T1000 (cell line): ENCODE measurements at places on chromosomes 1 and 21.

DNA sequence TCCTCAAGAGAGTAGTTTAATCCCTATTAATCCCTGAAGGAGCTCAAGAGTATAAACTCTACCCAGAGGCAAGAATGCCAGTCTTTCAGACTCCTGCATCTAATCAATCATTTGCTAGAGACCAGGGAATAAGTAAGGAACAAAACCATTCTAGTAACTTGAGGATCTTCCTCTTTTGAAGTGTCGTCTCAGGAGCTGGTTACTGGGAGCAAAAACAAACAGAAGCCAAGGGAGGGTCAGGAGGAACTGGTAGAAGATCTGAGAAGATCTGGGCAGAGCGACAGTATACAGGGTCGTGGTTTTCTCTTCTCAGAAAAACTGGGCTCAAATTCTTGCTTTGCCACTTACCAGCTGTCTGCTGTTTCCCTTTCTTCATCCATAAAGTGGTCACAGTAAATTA, 69.3 kb downstream of the RPS6KA1 start:
- DNase-seq: no peak

DNA sequence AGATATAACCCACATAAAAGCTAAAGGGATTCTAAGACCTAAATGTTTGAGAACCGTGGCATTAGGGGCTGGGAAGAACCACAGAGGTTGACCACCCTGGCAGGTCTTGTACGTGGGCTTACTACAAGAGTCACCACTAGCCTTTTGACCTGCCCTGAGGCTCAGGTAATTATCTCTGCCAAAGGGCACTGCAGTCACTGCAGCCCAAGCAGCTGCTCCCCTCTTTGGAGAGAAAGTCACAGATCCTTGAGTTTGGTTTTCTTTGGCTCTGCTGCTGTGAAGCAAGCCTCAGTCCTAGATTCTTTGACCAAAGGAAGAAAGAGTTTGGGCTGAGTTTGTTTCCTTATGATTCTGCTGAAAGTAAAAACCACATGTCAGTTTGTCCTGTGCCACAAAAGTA, 11.6 kb downstream of the PARK7 start:
- no peak for DNase-seq

GRCh38 chr1:52917581-52917980, 4.0 kb downstream of the ECHDC2 start:
- DNase-seq: no peak

- DNase-seq: no peak
Measured at GRCh38 chr1:245201827-245202226, 47.0 kb downstream of the KIF26B start.

DNA sequence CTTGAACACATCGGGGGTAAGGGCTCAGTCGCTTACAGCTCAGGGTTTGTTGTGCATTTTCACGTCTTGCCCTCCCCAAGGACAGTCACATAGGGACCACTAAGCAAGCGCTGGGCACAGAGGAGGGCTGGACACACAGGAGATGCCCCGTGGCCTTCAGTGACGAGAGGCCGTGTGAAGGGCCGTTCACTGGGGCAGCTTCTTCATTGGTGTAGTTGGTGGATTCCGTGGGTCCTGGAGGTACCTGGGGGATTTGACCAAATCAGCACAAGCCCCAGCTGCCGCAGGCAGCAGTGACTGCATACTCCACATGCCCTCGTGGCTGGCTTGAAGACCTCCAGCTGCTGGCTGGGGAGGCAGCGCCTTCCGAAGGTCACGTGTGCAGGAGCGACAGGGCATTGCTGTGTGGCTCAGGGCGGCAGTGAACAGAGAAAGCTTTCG, 100.8 kb upstream of the C1orf174 start:
- no peak for DNase-seq

DNA sequence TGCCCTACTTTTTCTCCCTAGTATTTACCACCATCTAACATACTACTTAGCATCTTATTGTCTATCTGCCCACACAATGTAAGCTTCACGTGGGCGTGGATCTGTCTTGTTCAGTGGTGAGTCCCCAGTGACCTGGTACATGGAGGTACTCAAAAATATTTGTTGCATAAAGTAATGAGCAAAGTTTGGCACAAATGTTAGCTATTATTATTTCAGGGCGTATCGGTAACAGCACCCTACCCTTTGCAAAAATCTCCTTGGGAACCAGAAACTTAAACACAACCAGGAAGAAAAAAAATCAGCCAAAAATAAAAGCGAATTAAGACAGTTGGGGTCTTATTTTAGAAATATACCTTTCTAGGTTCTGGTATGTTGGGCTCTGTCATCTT, 454 bp upstream of the NENF start:
- no peak for DNase-seq

DNA sequence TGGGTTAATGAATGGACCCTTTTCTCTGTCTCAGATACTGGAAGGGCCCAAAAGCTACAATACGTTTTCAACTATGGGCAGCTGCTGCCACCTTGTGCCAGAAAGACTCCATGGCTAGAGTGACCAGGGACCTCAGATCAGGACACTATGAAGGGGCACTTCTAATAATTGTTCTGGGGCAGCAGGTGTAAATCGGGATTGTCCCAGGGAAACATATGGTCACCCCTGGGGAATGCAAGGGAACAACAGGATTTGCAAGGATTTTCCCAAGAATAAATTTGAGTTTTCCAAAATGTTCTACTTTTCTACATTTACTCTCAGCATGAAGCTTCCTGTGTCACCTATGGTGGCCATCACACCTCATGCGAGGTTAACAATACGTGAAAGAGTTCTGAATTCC, 12.0 kb upstream of the FCAMR start:
- no peak for DNase-seq

- DNase-seq: no peak
Measured at GRCh38 chr1:203057911-203058675, 27.7 kb downstream of the MYOG start.

GRCh38 chr21:28311411-28312190, 681.1 kb downstream of the LTN1 start:
- no peak for DNase-seq

DNA sequence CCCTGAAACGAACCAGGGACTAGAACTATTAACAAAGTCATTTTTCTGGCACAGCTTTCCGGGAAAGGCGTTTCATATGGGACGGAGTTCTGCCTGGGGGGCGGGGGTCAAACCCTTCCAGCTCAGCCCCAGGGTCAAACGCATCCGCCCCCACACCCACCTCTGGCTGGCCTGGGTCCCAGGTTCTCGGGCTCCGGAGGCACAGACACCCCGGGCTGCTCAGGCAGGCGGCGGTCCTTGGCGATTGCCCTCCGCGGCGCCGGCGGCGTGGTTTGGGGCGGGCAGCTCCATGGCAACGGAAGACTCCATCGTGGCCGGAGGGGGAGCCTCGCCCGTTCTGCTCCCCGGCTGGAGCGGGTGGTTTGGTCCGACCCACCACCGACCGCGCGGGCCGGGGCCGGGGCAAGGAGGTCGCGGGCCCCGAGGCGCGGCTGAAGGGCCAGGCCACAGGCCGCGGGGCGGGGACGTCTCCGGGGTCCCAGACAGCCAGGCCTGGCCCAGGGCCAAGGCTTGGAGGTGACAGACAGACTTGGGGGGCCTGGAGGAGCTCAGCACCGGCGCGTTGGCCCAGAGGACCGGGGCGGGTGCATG, at the start of gene CFAP74:
Gene CFAP74 (minus strand): TSS at position 246 of the 591 bp plus-strand sequence. CDS start 12,830 bp downstream, outside the sequence.
- DNase-seq: no peak

- no peak for DNase-seq
Measured at GRCh38 chr1:66505671-66506392, 28.1 kb upstream of the SGIP1 start.

- no peak for DNase-seq
Measured at GRCh38 chr1:175555266-175555665, 188.1 kb downstream of the TNR start.

GRCh38 chr1:179589509-179589908, 2.1 kb upstream of the TDRD5 start:
- DNase-seq: no peak

- no peak for DNase-seq
Measured at GRCh38 chr1:226220473-226221189, 2.8 kb upstream of the MIXL1 start.

- no peak for DNase-seq
Measured at GRCh38 chr1:91765293-91765692, 120.7 kb downstream of the TGFBR3 start.

DNA sequence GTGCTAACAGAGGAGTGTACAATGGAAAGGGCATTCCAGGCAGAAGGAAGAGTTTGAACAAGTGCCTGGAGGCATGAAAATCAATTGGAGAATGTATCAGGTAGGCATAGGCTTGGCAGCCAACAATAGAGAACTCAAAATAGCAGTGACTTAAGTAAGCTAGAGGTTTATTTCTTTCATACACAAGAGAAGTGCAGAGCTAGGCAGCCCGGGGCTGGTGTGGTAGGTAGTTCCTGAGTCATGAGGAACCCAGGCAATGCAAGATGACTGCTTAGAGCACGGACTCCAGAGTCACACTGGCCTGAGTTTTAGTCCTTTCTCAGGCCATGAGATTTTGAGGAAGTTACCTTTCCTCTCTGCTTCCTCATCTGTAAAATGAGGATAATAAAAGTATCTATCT, 74.8 kb upstream of the LRRN2 start:
- no peak for DNase-seq

GRCh38 chr1:59514061-59514909, 217.4 kb downstream of the FGGY start:
- DNase-seq: no peak

- DNase-seq: peak; percentile 76
Measured at GRCh38 chr1:58592522-58593134, 15.6 kb upstream of the TACSTD2 start.

- DNase-seq: no peak
Measured at GRCh38 chr1:169120066-169120465, 13.6 kb downstream of the ATP1B1 start.

- peak; percentile 57 for DNase-seq
Measured at GRCh38 chr1:7646981-7647901, 123.9 kb upstream of the VAMP3 start.

GRCh38 chr1:169739980-169740379, 6.1 kb upstream of the SELE start:
- DNase-seq: no peak

DNA sequence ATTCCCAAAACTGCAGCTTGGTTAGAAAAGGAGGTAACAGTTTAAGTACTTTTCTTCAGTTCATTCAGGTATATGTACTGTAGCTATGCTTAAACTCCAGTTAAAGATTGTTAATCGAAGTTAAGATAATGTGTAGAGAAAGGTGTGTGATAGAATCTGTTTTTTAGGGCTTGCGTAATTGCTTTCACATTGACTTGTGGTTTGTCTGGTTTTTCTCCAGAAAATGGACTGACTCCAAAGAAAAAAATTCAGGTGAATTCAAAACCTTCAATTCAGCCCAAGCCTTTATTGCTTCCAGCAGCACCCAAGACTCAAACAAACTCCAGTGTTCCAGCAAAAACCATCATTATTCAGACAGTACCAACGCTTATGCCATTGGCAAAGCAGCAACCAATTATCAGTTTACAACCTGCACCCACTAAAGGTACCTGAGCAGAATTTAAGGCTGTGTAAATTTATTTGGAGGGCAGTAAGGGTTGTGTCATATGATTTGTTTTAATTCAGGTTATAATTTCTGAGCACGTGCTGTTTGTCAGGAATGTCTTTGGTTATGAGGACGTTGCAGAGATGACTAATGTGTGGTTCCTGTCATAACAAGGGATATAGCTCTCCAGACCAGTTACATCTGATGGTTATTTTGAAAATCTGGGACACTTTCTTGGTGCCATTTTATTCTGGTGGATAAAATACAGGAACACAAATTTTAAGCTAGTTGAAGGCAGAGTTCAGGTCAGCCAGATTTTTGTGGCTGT, 26.0 kb downstream of the ATF6 start:
- DNase-seq: no peak

DNA sequence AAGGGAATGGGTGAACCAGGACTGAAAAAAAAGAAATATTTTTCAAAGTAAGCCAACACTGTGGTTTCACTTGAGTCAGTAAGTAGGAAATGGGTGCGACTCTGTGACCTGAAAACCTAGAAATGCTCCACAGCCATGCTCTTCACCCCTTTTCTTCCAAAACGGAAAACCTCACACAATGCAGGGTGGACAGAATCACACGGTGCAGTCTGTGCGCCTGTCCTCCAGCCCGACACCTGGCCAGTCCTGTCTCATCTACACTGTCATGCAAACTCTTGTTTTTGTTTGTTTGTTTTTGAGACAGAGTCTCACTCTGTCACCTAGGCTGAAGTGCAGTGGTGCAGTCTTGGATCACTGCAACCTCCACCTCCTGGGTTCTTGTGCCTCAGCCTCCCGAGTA, 53.3 kb downstream of the B3GALT5 start:
- DNase-seq: no peak

DNA sequence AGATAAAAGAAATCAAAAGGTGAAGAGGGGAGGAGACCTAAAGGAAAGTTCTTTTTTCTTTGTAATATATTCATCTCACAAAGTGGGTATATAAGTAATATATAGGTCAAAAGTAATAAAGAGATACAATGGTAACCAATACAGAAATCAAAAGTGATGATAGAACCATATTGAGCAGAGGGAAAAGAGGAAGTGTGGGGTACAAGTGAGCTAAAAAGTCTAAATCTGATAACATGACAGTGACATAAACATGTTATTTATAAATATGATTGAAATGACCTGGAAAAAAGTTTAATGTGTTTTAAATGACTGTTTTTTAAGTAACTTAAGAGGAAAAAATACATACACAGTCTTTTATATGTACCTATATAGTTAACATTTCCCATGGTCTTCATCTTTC, 70.5 kb downstream of the MRPL39 start:
- DNase-seq: no peak

GRCh38 chr1:174892016-174892415, 107.7 kb upstream of the CACYBP start:
- DNase-seq: no peak

GRCh38 chr1:94541246-94542087, at the start of gene F3:
Gene F3, minus strand, starts transcription at chr1:94541759. Its CDS starts 123 bp downstream, at chr1:94541636.
- DNase-seq: peak; percentile 79

- DNase-seq: peak; percentile 22
Measured at GRCh38 chr1:216221260-216221700, 202.0 kb downstream of the USH2A start.

GRCh38 chr21:20010691-20011200, 987.5 kb upstream of the NCAM2 start:
- DNase-seq: no peak

DNA sequence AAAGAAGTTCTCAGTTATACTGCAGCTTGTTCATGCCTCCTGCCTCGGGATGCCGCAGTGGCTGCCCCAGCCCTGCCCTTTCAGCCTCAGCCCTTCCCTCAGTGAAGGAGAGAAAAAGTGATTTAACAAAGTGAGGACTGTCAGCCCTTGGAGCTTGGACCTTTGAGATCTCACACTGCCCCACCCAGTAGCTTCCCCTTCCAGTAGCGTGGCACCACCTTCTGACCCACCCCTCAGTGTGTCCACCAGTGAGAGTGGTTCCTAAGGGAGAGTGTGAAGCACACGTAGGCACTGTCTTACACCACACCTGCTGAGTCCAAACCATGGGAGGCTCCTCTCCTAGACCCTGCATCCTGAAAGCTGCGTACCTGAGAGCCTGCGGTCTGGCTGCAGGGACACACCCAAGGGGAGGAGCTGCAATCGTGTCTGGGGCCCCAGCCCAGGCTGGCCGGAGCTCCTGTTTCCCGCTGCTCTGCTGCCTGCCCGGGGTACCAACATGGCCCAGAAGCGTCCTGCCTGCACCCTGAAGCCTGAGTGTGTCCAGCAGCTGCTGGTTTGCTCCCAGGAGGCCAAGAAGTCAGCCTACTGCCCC, at the start of gene CDA:
Gene CDA (plus strand): TSS at position 464 of the 592 bp plus-strand sequence. CDS start 33 bp downstream, at position 497.
- DNase-seq: no peak
